ENCODE measurements at places on chromosomes 7 and 10.

DNA sequence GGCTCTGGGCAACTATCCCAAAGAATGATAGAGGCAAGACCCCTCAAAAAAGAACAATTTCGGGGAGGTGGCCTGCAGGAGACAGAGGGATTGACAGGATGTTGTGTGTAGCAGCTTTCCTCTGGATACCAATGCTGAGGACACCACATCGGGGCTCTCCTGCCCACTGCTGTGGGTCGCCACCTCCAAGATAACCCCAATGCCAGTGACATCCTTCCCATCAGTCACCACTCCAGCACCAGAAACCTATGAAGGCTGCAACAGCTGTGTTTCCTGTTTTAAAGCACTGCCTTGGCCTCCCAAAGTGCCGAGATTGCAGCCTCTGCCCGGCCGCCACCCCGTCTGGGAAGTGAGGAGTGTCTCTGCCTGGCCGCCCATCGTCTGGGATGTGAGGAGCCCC is 17.6 kb downstream of the ARHGAP19 start:
- DNase-seq: no peak

GRCh38 chr7:108403597-108404217 is 52.5 kb downstream of the NRCAM start:
- DNase-seq: no peak

- DNase-seq: no peak
These were observed 456.2 kb downstream of the REEP3 start for GRCh38 chr10:63977329-63977923.

GRCh38 chr10:23013581-23014335 is 81.6 kb upstream of the MSRB2 start:
- DNase-seq: no peak

Measured in CD4-positive, alpha-beta T cell treated with Interleukin-6 at 100 ng/mL for 8 hours (primary cell).